ENCODE measurements at places on chromosomes 2 and 18.

- H3K36me3 ChIP-seq: no peaks in the 10 kb centered on the region
- H3K4me3 ChIP-seq: no peak overlapping the region
- no peak overlapping the region for H3K27ac ChIP-seq
- DNase-seq: no peak
- no peaks in the 10 kb centered on the region for H3K27me3 ChIP-seq
- H3K4me1 ChIP-seq: no peaks in the 10 kb centered on the region
These were observed 871.8 kb downstream of the SLC4A3 start for GRCh38 chr2:220499225-220499624.

- peak; percentile 20 for DNase-seq
- peaks cover 37% of the 10 kb centered on the region for H3K4me1 ChIP-seq
- peak within 1 kb of the TSS; percentile 80 for H3K4me3 ChIP-seq
These were observed at the start of gene CHST10 for GRCh38 chr2:100416935-100417710. Gene CHST10 (minus strand): TSS chr2:100417668. CDS start chr2:100406675, 10,993 bp downstream.

DNA sequence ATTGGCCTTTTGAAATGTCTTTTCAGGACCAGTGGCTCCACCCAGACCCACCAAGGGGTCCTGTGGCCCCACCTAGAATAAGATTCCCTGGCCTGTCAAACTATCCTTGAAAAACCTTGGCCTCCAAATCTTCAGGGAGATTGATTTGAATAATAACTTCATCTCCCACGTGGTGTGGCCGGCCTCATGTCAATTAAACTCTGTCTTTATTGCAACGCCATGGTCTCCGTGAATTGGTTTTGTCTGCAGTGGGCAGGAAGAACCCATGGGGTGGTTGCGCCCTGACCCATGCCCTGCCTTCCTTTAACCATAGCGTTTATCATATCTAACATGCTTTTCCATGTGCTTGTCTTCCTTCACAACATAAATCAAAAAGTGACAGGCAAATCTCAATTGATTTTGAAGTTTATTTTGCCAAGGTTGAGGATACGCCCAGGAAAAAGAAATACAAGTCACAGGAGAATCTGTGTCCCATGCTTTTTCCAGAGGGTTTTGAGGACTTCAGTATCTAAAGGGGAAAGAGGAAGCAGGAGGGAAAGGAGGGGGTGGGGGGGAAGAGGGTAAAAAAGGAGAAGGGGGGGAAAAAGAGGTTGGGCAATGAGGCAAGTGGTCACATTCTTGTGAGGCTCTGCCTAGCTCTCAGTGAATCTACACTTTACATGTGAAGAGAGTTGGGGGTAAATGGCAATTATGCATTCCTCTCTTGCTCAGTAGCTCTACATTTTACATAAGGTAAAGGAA lies 66.5 kb upstream of the CABLES1 start:
- no peaks in the 10 kb centered on the region for H3K27me3 ChIP-seq
- no peaks in the 10 kb centered on the region for H3K36me3 ChIP-seq
- H3K4me1 ChIP-seq: peaks cover 57% of the 10 kb centered on the region
- no peak overlapping the region for H3K4me3 ChIP-seq
- peak overlapping the region; percentile 75 for H3K27ac ChIP-seq

- H3K4me1 ChIP-seq: peaks cover 35% of the 10 kb centered on the region
- H3K4me3 ChIP-seq: peak overlapping the region; percentile 81
- peak overlapping the region; percentile 99 for H3K27ac ChIP-seq
- no peaks in the 10 kb centered on the region for H3K27me3 ChIP-seq
- DNase-seq: no peak
These were observed 3.1 kb upstream of the ZEB2 start for GRCh38 chr2:144522897-144523595.

- no peaks in the 10 kb centered on the region for H3K4me1 ChIP-seq
- no peak overlapping the region for H3K4me3 ChIP-seq
- no peak overlapping the region for H3K27ac ChIP-seq
- H3K27me3 ChIP-seq: no peaks in the 10 kb centered on the region
- H3K36me3 ChIP-seq: no peaks in the 10 kb centered on the region
These were observed 90.5 kb downstream of the ASAP2 start for GRCh38 chr2:9297156-9297555.

DNA sequence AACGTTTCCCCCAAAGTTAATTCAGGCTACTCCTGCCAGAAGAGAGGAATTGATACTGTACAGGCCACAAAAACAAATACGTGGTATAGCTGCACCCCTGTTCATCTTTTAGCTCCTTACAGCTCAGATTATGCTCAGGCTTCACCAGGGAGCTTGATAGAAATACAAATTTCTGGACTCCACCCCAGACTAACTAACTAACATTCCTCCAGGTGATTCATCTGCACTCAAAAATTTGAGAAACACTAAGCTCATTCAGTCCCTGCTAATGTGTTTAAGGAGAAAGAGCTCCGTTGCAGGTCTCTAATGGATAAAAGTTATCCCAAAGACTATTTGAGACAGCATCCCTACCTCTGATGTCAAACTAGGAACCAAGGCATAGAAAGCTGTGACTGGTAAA lies 36.8 kb upstream of the UNC80 start:
- no peaks in the 10 kb centered on the region for H3K27me3 ChIP-seq
- no peak overlapping the region for H3K27ac ChIP-seq
- H3K4me1 ChIP-seq: no peaks in the 10 kb centered on the region
- DNase-seq: no peak

DNA sequence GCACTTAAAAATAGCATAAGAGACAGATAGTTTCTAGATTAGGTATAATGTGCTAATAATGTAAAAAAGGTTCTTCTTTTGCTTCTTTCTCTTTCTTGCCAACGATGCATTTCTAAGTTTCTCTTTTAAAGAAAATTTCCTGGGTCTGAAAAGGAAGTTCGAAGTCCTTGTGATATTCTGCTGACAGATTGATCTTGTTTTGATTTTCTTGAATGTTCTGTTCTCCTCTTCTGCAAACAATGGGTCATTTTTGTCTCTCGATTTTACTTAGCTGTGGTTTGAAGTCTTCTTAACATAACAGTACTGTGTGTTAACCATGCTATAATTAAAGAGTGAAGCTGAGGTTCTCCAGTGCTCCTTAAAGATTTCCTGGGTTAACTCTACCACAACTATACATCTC lies 61.1 kb upstream of the ACYP2 start:
- H3K4me1 ChIP-seq: no peaks in the 10 kb centered on the region
- no peaks in the 10 kb centered on the region for H3K27me3 ChIP-seq
- no peaks in the 10 kb centered on the region for H3K36me3 ChIP-seq
- DNase-seq: no peak

DNA sequence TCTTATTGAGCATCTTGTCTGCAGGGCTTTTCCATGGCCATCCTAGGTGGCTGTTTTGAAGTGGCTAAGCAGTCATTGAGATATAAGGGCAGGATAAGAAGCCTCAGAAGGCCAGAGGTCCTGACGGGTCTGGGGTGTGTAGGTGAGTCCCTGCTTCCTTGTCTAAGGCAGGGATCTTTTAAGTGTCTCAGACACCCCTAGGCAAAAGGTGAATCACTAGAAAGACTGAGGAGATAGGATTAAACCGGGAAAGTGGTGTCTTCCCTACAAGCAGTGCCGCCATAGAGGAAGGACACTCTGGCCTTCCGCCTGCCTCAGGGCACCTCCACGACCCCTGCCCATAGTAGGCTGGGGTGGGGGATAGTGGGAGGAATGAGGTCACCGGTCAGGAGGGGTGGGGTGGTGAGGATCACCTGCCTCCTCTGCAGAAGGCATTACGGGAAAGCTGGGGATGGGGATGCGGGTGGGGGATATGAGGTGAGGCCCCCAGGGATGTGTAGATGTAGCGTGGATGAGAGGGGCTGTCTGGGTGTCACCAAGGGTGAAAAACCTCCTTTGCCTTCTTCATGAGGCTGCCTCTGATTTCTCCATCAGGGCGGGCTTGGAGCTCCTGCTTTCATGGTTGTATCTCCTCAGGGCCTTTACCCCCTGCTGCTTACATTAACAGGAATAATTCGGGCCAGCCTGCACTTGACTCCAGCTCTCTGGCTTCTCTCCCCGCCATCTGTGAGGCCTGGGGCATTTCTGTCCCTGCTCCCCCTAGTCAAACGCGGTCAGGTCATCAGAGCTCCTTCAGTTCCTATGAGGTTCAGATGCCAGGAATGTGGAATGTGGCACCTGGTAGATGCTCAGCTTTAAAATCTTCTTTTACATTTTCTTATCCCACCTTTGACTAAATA lies 244.0 kb downstream of the DYSF start:
- no peaks in the 10 kb centered on the region for H3K4me1 ChIP-seq
- H3K36me3 ChIP-seq: no peaks in the 10 kb centered on the region
- no peak for DNase-seq
- no peak overlapping the region for H3K27ac ChIP-seq
- no peak overlapping the region for H3K4me3 ChIP-seq
- H3K27me3 ChIP-seq: no peaks in the 10 kb centered on the region

Data from CD14-positive monocyte (primary cell).